ENCODE measurements at places on chromosomes 11 and 22.

DNA sequence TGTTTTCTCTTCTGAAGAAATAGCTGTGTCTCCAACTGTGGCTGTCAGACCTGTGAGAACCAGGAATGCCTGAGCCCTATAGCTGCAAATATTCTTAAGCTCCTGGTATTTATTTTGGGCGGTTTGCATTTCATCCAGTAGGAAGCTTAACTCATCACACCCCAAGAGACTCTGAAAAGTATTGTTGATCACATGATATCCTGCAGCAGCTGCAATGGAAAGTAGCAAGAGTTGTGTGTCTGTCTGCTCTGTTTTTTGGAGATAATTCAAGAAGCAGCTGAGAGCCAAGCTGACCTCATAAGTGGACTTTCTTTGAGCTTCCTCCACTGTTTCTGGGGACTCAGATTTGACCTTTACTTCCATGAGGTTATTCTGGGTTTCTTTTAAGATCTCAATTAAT lies 36.4 kb upstream of the MRPL17 start:
- no peak for DNase-seq

DNA sequence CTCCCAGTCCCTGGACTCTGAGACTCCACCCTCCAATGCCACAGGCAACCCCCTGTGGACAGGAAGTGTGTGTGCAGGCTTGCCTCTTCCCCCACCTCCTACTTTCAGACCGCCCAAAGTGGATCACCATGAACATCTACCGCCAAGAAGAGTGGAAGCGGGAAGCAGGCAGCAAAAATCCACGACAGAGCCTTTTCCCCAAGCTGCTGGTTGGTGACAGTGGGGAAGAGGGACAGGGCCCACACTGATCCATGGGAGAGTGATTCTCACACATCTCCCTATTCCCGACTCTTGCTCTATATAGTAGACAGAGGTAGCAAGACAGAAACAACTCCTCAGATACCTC lies 53.4 kb upstream of the SPATA19 start:
- no peak for DNase-seq

- no peak for DNase-seq
Observed at GRCh38 chr11:46034041-46034440, 87.2 kb downstream of the PHF21A start.

DNA sequence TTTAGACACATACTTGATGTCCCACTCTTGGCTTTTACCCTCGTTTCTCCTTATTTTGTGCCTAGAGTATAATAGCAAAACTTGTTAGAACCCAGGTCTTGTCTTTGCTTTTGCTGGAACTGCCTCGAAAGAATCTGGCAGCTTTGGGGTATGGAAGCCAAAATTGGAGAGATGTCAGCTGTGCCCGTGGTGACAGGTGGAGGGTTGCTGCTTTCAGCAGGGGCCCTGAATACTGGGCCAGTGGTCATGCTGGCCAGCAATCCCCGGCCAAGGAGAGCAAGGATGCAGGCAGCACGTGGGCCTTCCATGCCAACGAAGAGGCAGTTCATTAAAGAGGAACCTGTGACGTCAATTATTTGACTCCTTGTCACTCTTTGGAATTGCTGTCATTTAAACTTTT lies 181.1 kb downstream of the HIPK3 start:
- DNase-seq, result no peak

DNA sequence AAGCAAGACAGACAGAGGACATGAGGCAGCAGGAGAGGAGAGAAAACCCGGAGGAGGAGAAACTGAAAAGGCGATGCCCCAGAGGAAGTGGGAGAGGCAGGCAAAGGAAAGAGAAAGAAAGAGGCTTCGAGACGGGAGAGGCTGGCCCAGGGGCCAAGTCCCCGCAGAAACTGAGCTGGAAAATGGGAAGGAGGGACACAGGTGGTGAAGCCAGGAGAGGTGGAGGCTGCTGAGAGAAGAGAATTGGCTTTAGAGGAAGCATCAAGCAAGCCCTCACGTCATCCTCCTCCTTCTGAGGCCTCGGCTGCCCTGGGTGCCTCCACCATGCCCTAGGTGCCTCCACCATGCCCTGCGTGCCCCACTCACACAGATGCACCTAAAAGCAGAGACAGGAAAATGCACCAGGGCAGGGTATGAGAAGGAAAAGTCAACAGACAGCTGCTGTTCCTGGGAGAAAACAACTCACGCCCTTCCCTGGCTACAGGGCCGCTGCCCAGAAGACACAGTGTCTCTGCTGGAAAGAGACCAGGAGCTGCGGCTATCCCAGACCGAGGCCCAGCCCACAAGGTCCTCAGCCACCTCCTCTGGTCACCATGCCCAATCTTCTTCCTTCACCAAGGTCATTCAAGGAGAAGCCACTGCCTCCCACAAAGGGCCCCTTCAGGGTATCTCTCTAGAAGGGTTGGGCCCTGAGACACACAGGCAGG lies 14.3 kb downstream of the FXYD6 start:
- DNase-seq, result no peak

GRCh38 chr22:29799217-29799680 lies 32.1 kb downstream of the UQCR10 start:
- peak; percentile 89 for DNase-seq

DNA sequence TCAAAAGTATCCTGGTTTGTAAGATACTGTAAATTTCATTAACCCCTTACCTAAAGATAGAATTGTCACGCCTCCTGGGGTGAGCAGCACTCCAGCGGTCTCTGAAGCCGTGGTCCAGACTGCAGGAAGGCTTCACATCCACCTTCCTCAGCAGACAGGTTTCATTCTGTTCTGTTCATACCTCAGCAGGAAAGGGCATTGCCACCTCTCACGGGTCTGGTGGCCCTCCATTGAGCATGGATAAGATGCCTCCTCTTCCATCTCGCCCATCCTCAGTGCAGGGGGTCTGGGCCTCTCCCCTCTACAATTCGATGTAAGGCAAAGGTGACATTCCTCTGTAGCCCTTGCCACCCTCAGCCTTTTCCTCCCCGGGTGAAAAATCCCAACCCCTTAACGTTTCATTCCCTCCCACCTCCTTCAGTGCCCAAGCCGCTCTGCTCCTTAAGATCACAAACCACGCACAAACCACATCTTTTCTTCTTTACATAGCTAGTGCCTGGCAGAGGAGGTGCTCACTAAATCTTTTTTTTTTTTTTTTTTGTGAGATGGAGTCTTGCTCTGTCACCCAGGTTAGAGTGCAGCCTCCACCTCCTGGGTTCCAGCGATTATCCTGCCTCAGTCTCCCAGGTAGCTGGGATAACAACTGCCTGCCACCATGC lies 28.5 kb downstream of the RPUSD4 start:
- DNase-seq, result no peak

DNA sequence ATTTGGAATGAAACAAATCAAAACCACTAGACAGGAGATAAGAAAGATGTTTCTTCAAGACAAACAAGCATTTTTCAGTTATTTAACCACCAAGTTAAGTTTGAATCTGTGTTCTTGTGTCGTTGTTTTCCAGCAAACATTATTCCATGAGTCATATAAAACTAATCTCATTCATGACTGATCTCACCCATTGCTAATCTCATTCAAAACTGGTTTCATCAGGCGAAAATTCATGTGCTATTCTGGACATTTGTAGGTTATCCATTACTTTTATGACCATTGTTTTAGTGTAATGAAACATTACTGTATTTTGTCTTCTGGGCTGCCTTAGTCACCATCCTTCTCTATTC lies 221.8 kb downstream of the DDX10 start:
- peak; percentile 25 for DNase-seq

- DNase-seq, result peak; percentile 42
Observed at GRCh38 chr11:103326070-103326794, 217.0 kb downstream of the DYNC2H1 start.

DNA sequence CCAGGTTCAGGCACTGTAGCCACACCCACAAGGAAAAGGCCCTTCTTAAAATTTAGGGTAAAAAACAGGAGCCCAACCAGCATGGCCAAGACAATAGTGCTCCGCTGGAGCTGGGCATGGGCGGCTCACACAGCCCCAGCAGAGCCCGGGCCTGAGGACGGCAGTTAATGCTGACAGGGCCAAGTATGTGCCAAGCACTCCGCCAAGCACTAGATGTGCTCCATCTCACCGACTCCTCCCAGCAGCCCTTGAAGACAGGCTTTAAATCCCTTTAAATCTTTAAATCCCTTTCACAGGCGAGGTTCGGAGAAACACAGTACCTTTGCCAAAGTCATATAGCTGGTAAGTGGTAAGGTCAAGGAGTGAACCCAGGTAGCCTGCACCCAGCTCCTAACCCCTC lies 4.8 kb downstream of the ARFGAP2 start:
- DNase-seq, result no peak

GRCh38 chr11:117300773-117301172 lies 9.6 kb downstream of the BACE1-AS start:
- DNase-seq, result no peak

DNA sequence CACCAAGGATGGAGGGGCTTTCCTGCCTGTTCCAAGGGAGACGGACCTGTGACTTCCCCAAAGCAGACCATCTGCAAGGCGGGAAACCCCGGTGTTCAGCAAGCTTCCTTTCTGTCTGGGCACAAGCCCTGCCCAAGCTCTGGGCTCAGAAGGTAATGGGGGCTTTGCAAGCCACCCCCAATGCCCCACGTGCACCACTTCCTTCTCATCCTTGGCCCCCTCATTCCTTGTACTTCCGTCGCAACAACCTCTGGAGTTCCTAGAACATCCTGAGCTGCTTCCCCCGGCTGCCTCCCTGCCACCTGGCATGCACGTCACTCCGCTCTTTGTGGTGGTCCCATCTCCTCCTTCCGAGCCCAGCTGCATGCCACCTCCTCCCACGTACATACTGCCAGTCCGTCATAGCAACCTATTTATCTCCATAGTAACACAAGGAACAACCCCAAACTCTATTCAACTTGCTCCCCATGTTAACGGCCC lies 3.9 kb downstream of the MYEOV start:
- DNase-seq, result peak; percentile 27

DNA sequence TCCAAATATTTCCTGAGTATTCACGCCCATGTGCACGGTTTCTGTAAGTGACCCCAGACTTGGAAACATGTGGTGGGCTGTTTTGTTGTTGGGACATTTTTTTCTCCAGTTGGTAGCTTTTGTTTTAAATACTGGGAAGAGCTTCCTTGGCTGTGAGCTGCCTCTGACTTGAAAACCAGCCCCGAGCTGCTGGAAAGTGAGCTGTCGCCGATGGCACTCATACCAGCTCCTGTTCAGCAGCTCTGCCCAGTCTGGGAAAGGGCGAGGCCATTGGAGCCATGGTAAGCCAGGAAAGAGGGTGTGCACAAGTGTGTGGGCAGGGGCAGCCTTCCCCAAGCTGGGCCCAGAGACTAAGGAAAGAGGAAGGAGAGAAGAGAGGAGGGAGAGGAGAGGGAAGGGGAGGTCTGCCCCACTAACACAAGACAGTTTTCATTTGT lies 3.2 kb upstream of the FLI1 start:
- DNase-seq, result no peak

GRCh38 chr11:16494918-16495691 lies 138.8 kb upstream of the SOX6 start:
- no peak for DNase-seq
